Esophagus muscularis mucosa (tissue), 4 donors: ENCODE measurements at places on chromosomes 16 and 17.
A peak's percentile ranks its signal among the peaks of the same experiment; 100 is the strongest.

- no peak for DNase-seq
Measured at GRCh38 chr16:81616321-81617020, 162.6 kb upstream of the PLCG2 start.

DNA sequence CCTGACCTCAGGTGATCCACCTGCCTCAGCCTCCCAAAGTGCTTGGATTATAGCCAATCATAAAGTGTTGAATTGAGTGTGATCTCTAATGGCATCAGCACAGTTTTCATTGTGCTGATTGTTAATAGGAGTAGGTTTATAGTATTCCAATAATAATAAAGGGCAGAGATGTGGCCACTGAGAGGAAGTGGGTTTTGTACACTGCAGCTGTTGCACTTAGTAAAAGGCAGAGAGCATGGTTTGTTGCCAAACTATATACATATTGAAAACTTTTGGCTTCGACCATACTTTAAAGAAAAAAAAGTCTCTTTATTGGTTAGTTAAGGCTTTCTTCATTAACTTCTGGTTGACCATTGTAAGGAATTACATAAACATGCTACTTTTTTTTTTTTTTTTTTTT is 185.9 kb downstream of the CDK5R1 start:
- no peak for DNase-seq

- DNase-seq: no peak
Measured at GRCh38 chr17:9644910-9645751, at the start of gene USP43. Gene USP43, plus strand, starts transcription at chr17:9645517. Its CDS starts 116 bp downstream, at chr17:9645633.

- DNase-seq: no peak
Measured at GRCh38 chr16:82504836-82505235, 121.9 kb upstream of the CDH13 start.

- DNase-seq: no peak
Measured at GRCh38 chr17:63775420-63775819, 1.4 kb downstream of the DDX42 start.

DNA sequence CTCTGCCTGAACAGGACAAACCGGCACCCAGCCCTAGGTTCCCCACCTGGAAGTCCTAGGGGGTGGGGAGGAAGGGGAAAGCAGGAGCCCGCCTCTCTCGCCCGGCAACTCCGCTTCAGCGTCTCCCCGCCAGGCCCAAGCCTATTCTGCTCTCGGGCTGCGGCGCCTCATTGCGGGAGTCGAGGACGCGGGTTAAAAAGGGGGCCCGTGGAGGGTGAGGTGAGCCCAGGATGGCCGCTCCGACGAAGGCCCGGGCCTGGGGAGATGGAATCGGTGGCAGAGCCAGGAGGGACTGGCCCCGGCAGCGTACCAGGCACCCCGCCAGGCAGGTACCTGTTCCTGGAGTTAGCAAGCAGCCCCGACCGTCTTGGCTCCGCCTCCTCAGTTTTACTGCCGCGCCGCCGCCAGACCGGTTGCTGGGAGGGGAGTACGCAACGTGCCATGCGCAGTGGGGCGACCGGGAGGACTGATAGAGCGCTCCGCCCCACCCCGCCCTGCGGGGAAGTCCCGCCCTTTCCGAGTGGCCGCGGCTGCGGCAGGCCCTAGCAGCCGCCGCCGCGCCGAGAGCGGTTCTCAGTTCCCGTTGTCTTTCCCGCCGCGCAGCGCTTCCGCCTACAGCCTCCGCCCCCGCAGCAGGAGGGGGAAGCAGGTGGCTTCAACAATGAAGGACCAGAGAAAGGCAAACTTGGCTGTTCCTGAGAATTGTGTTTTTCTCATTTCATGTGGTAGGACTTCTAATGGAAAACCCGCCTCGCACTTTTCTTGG is at the start of gene STRADA:
Gene STRADA (minus strand): TSS at position 392 of the 766 bp plus-strand sequence. CDS start 13,430 bp downstream, outside the sequence.
- DNase-seq: peak; percentile 99
